M059J (cell line): ENCODE measurements at places on chromosomes 1 and 21. TPM values are rescaled to one million over a fixed set of nuclear protein-coding genes. Genes with fewer than 3 reads are reported as not detected.

Gene CLDN19
- total RNA-seq = not detected in 2 replicates

Gene GCSAML
- total RNA-seq = 0.42 and 0.84 TPM in 2 replicates

Gene HES2
- 0.47 and 1.0 TPM in 2 replicates for total RNA-seq

Gene AMPD1
- not detected in 2 replicates for total RNA-seq

Gene GBP6
- 0.22 and 0.57 TPM in 2 replicates for total RNA-seq

DNA sequence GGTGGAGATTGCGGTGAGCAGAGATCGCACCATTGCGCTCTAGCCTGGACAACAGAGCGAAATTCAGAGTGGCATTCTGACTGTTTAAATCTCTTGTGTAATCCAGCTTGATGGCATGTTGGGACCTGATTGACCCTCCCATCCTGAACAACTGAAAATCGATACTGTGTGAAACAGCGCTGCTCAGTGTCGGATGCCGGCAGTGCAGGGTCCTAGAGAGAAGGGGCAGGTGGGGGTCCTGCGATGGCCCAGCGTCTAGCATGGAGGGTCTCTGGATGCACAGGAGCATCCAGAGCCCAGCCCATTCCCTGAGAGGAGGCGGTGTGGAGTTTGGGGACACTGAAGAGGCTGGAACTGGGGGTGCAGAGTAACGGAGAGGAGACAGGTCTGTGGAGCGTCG lies 15.8 kb downstream of the AGT start:
- DNase-seq = no peak

DNA sequence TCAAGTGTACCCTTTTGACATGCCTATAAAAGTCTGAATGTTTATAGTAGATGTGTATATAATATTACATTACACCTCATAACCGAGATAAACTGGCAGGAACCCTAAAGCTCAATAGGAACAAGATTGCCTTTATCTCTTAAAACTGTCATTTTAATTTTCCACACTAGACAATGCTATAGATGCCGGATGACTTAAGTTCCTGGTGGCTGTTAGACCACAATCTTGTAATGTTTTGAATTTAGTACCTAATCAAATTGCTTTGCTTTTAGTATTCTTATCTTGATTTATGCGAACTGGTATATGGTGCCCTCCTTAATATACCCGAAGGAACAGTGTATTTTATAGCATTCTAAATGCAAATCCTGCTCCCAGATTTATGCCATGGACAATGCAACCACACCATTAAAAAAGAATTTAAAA lies 1397.0 kb upstream of the ADGRL4 start:
- DNase-seq = no peak

DNA sequence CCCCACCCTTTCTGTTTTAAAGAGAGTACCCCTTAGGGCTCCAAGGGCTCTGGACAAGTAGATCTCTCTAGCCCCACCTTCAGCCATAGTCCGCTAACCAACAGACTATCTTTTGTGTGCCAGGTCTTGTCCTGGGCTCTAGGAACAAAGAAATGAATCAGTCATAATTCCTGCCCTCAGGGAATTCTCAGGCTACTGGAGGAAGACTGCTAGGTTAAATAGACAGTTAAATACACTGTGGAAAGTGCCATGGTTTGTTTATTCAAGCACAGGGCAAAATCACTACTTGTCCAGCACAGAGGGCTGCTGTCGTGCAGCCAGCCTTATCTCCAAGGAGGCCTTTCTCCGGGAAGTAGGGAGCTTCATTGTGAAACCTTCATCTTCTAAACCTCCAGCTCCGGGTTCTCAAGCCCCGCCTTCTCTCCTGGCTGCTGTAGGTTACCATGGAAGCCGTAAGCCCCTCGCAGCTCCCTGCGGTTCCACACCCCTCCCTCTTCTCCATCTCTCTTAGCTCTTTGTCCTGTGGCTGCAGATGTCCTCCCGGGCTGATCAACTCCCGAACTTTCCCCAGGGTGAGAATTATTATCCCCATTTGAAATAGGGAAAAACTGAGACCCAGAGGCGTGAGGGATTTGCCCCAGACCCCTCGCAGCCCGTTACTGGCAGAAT lies 29.8 kb downstream of the SHISAL2A start:
- DNase-seq = peak; percentile 99

DNA sequence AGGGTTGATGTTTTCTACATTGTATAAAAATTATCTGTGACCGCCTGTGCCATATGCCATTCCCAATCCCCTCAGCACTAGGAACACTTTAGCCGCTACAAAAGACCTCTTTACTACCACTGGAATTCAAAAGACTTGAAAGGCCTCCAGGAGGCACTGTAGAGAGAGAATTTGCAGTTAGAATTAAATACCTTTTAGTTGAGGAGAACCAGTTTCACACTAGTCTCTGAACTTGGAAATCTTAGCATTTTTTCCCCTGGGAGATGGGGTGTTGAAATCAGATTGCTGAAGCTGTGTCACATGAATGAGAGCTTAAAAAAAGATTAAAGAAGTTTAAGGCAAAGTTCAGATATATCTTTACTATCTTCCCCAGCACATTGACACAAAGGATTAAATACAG lies 291.0 kb downstream of the ADGRL2 start:
- DNase-seq = no peak

GRCh38 chr1:211547710-211548109 lies 31.3 kb downstream of the SLC30A1 start:
- no peak for DNase-seq

DNA sequence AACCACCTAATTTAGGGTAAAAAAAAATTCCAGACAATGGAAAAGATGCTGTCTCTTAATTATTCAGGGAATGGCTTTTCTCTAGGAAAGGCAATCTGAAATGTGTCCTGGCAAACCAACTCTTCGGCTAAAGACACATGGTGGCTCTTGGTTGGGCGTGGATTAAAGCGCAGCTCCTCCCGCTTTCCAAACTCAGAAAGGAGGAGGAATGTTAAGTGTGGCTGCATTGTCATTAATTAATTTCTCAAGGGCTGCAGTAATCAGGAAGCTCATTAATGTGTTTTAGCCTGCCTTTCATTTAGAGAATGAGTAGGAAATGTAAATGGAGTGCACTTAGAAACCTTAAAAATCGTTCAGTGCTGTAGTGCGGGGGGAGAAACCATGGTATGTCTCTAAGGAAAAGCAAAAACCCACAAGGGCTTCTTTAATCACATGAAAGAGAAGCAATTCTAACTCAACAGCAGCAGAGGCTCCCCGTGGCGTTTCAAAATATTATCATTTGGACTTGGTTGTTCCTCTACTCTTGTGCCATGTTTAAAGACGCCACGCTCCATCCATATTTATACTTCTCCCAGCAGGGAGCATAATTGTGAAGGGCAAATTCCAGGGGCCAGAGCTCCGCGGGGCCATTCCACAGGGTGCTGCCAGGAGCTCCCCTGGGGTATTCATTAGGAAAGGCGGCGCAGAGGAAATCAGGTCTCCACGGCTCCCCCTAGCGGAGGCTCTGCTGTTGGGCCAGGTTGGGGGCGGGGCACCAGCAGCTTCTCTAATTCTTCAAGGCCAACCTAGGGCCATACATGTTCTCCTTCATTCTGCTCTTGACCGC lies 91.9 kb upstream of the SSX2IP start:
- peak; percentile 61 for DNase-seq

- peak; percentile 89 for DNase-seq
Measured at GRCh38 chr1:85274969-85275453, 1.4 kb downstream of the BCL10 start.

DNA sequence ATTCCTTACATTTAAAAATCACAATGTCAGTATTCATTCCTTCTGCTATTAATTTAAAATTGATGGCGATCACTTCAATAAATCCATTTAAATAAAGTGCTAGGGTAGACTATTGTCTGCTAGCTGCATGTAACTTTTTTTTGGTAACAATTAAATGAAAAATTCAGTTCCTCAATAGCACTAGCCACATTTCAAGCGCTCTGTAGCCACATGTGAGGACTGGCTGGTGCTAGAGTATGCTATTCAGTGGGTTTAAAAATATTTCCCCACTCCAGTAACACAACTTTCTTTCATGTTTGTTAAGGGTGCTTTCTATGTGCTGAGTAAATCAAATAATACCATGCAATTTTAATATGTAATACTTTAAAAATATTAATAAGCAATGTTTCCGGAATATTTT lies 108.2 kb downstream of the LTN1 start:
- DNase-seq = peak; percentile 13

DNA sequence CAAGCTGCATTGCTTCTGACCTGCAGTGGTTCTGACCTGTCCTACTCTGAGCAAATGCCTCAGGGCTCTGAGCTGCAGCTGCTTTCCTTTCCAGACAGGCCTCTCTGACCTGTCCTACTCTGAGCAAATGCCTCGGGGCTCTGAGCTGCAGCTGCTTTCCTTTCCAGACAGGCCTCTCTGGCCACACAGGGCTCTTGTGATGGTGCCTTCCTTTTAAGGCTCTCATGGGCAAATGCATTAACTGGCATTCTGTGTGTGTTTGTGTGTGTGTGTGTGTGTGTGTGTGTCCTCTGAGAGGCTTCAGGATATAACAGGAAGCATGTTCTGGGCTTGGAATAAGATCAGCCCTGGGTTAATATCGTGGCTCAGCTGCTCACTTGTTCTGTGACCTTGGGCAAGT lies 131.3 kb downstream of the NTPCR start:
- peak; percentile 97 for DNase-seq

GRCh38 chr1:26044971-26045721 lies 772 bp downstream of the SLC30A2 start:
- DNase-seq = no peak

GRCh38 chr1:54487571-54488050 lies 60.4 kb upstream of the ACOT11 start:
- peak; percentile 32 for DNase-seq

- DNase-seq = no peak
Measured at GRCh38 chr1:21278860-21279845, 11.1 kb downstream of the ECE1 start.

- DNase-seq = no peak
Measured at GRCh38 chr1:228517655-228518054, 30.5 kb downstream of the RNF187 start.

GRCh38 chr1:86787621-86788020 lies 83.2 kb downstream of the SH3GLB1 start:
- DNase-seq = no peak

DNA sequence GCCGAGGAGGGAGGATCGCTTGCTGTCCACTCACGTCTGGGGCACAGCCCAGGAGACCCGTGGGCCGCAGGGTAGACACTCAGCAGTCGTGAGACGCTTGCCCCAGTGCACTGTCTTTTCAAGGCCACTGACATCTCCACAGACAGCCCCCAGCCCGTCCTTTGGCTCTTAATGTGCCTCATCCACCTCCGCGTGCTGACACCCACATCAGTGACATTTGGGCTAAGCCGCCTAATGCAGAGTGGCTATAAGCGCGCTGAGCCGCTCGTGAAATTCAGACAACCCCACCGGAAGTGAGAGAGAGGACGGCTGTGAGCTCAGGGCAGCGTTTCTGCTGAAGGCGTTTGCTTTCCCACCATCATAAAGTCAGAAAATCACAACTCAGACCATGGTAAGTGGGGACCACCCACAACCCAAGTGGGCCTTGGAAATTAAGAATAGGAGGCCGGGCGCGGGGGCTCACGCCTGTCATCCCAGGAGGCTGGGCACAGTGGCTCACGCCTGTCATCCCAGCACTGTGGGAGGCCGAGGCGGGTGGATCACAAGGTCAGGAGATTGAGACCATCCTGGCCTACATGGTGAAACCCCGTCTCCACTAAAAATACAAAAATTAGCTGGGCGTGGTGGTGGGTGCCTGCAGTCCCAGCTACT lies 8.4 kb downstream of the SLC35E2B start:
- DNase-seq = no peak

DNA sequence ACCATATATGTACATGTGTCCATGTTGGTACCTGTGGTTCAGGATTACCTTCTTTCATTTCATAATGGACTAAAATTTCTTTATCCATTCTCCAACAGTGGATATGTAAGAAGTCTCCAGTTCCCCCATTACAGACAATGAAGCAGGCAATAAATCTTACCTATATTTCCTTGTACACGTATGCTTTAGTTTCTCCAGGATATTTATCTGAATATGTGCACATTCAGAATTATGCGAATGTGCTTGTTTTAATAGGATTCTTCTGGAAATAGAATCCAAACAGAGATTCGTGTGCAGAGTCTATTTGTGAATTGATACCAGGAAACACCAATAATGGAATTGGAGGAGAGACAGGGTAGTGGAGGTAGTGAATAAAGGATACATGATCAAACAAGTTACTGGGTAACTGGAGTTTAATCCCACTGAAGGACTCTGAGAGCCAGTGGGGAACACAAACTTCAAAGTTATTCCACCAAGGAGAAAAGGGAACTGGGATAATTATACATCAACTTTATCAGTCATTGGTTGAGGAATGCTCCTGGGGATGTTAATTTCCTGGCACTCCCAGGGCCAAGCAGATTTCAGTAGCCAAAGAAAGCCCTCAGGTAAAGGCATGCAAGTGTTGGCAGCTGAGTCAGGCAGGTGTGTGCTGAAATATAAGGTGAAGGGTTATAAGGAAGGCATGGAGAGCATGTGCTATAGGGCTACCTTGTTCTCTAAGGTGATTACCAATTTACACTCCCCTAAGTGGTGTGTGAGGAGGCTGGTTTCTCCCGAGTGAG lies 374.9 kb upstream of the PBX1 start:
- DNase-seq = no peak

DNA sequence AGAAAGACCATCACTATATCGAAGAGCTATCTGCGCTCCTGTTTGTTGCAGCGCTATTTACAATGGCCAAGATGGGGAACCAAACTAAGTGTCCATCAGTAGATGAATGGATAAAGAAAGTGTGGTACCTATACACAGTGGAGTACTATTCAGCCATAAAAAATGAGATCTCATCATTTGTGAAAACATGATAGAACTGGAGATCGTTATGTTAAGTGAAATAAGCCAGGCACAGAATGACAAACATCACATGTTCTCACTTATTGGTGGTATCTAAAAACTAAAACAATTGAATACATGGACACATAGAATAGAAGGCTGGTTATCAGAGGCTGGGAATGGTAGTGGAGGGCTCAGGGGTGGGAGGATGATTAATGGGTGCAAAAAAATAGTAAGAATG lies 256.2 kb downstream of the SRGAP2C start:
- no peak for DNase-seq

DNA sequence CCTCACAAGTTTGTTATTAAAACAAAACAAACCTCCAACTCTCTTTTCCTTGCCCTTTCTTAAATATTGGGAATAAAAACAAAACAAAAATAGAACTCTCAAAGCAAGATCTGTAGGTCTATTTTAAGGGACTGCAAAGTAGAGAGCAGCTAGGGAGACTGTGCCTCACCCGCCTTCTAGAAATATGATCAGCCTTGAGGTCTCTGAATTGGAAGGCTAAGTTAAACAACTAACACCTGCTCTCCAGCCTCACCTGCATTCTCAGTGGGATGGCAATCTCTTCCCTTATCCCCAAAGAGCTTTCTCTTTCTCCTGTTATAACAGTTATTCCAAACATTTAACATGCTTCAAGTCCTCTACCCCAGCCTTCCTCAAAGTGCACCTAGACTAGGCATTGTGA lies 75.5 kb upstream of the TNR start:
- no peak for DNase-seq

GRCh38 chr1:36411674-36412648 lies 14.3 kb upstream of the LSM10 start:
- peak; percentile 46 for DNase-seq

DNA sequence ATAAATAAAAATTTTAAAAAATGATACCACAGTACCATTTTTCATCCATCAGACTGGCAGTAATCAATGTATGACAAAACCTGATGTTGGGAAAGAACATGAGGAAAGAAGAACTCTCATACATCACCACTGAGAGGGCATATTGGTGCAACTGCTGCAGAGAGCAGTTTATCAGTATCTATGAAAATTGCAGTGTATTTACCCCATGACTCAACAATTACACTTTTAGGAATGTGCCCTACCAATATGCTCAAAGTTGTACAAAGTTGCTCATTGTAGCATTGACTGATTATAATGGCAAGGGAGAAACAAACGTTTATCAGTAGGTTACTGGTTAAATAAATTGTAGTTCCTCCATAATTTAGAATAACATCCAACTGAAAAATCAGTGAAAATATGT lies 36.7 kb downstream of the CATSPERE start:
- no peak for DNase-seq
